Thyroid gland (tissue), 4 donors: ENCODE measurements at places on chromosomes 2 and 18. TPM values are rescaled to one million over a fixed set of nuclear protein-coding genes. Genes with fewer than 3 reads are reported as not detected.
A peak's percentile ranks its signal among the peaks of the same experiment; 100 is the strongest.

The TACR1 gene
- total RNA-seq = 2.7 TPM

The FAM98A gene
- total RNA-seq = 101 TPM

DNA sequence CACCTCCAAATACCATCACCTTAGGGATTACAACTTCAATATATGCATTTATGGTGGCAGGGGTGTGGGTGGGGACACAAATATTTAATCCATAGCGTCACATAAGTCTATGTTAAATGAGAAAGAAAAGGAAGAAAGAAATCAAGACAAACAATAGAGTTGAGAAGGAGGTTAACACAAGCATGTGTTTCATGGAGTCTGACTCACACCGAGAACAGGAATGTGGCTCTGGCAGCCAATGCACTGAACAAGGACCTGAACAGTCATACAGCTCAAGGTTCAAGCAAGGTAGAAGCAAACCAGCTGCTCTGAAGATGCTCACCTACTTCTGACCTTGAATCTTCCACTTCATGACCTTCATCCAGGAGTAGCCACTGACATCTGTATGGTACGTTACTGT, 36.2 kb upstream of the LPIN1 start:
- no peaks in the 10 kb centered on the region for H3K27me3 ChIP-seq
- H3K4me3 ChIP-seq = no peak overlapping the region

GRCh38 chr2:200373973-200374416, 67.5 kb downstream of the SPATS2L start:
- H3K36me3 ChIP-seq = no peaks in the 10 kb centered on the region
- DNase-seq = no peak

- no peak overlapping the region for H3K27ac ChIP-seq
- H3K27me3 ChIP-seq = no peaks in the 10 kb centered on the region
- no peaks in the 10 kb centered on the region for H3K4me1 ChIP-seq
- H3K36me3 ChIP-seq = no peaks in the 10 kb centered on the region
- no peak overlapping the region for H3K4me3 ChIP-seq
Measured at GRCh38 chr2:15226661-15227060, 334.5 kb downstream of the NBAS start.

DNA sequence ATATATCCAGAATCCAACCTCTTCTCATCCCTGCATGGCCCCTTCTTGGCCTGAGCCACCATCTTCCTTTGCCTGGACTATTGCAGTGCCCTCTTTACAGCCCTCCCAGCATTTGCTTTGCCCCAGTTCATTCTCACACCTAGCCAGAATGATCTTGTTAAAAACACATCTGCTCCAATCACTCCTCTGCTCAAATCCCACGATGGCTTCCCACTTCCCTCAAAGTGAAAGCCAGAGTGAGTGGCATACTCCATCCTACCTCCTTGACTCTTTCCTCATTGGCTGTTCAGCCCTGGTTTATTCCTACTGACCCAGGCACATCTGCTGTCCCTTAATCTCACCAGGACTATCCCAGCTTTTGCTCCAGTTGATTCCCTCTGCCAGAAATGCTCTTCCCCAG, 14.7 kb downstream of the SULT6B1 start:
- no peaks in the 10 kb centered on the region for H3K36me3 ChIP-seq
- no peak for DNase-seq
- no peaks in the 10 kb centered on the region for H3K27me3 ChIP-seq
- H3K4me3 ChIP-seq = no peak overlapping the region
- no peaks in the 10 kb centered on the region for H3K4me1 ChIP-seq

- no peaks in the 10 kb centered on the region for H3K27me3 ChIP-seq
- peaks cover 6% of the 10 kb centered on the region for H3K4me1 ChIP-seq
- H3K4me3 ChIP-seq = no peak overlapping the region
- DNase-seq = no peak
- no peaks in the 10 kb centered on the region for H3K36me3 ChIP-seq
Measured at GRCh38 chr2:99660616-99661406, 171.0 kb upstream of the REV1 start.

DNA sequence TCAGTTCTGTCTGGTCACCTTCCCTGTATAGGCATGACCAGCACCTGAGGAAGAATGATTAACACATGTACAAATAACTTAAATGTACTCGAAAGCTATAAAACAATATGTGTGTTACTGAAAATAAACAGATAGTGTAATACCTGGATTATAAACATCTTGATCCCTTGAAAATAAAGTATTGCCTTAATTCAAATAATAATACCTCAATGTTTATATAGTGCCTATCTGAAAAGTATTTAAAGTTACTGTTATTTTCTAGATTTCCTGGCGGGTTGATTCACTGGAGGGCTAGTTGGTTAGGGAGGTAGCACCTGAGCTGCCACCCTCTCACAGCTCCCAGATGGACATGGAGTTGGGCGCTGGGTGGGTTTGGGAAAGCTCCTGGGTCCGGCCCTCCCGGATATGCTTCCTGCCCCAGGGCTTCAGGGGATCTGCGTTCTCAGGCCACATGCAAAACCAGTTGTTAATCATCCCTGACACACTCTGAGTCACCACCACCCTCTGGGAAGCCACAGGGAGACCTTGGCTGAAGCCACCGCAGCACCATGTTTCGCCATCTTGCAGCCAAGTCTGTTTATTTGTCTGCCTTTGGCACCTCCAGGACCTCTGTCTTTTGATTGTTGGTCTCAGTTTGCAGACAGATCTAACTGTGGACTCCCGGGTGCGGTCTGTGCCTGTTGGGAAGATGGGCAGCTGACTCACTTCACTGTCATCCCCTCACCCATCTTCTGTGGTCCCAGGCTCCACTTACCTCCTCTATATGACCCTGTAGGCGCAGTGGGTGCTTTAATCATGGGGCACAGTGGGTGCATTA, 35.3 kb downstream of the RAB31 start:
- peaks cover 27% of the 10 kb centered on the region for H3K4me1 ChIP-seq
- DNase-seq = no peak
- H3K36me3 ChIP-seq = no peaks in the 10 kb centered on the region

DNA sequence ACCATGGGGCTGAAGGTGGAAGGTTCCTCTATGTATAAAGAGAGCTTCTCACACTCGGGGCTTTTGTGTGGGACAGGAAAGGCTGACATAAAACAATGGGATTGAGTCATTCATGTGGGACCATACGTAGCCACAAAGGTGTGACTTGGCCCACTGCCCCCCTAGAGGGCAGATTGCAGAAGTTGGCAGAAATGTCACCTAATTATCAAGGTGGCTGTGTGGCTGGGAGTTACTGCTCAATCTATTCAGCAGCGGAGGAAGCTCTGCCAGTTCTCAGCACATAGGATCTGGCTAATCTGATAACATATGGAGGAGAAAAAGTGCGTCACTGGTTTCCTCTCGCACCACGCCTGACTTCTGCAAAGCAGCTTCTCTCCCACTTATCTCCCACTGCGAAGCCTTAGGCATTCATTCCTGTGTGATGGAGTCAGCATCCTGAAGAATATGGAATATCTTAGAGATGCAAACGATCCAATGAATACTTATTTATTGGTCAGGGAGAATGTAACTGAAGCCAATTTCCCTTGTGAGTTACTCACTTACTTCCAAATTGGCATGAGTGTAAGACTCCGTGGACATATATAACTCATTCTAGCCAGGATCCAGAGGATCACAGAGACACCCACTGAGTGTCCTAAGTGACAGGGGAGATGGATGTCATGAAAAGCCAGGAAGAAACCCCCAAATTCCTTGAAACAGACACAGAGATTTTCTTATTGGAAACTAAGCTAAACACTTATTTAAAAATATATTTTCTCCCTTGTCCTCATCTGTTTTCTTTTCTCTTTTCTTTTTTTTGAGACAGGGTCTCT, 344.8 kb downstream of the TGIF1 start:
- H3K36me3 ChIP-seq = no peaks in the 10 kb centered on the region
- H3K4me1 ChIP-seq = peaks cover 5% of the 10 kb centered on the region
- DNase-seq = no peak
- no peak overlapping the region for H3K4me3 ChIP-seq

DNA sequence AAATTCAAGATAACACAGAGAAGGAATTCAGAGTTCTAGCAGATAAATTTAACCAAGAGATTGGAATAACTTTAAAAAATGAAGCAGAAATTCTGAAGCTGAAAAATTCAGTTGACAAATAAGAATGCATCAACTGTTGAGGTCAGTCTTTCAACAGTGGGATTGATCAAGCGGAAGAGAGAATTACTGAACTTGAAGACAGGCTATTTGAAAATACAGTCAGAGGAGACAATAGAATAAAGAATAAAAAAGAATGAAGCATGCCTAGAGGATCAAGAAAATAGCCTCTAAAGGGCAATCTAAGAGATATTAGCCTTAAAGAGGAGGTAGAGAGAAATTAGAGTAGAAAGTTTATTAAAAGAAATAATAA, 27.7 kb upstream of the ITGAV start:
- DNase-seq = no peak
- no peaks in the 10 kb centered on the region for H3K36me3 ChIP-seq
- no peak overlapping the region for H3K27ac ChIP-seq
- no peaks in the 10 kb centered on the region for H3K27me3 ChIP-seq

GRCh38 chr2:143251681-143252080, 122.5 kb downstream of the ARHGAP15 start:
- no peaks in the 10 kb centered on the region for H3K36me3 ChIP-seq
- no peak overlapping the region for H3K27ac ChIP-seq
- no peaks in the 10 kb centered on the region for H3K4me1 ChIP-seq

- no peak overlapping the region for H3K4me3 ChIP-seq
- peak overlapping the region; percentile 42 for H3K27ac ChIP-seq
- H3K36me3 ChIP-seq = no peaks in the 10 kb centered on the region
- H3K27me3 ChIP-seq = no peaks in the 10 kb centered on the region
- no peak for DNase-seq
Measured at GRCh38 chr2:12720754-12721378, 4.1 kb downstream of the TRIB2 start.

GRCh38 chr2:137986268-137986667, 22.0 kb downstream of the HNMT start:
- no peaks in the 10 kb centered on the region for H3K27me3 ChIP-seq
- DNase-seq = no peak
- no peaks in the 10 kb centered on the region for H3K4me1 ChIP-seq
- H3K4me3 ChIP-seq = no peak overlapping the region
- no peaks in the 10 kb centered on the region for H3K36me3 ChIP-seq

- no peaks in the 10 kb centered on the region for H3K36me3 ChIP-seq
- DNase-seq = no peak
- H3K27me3 ChIP-seq = no peaks in the 10 kb centered on the region
Measured at GRCh38 chr18:13273800-13274199, 55.2 kb downstream of the LDLRAD4 start.
